ENCODE measurements at places on chromosomes 6 and 20.

DNA sequence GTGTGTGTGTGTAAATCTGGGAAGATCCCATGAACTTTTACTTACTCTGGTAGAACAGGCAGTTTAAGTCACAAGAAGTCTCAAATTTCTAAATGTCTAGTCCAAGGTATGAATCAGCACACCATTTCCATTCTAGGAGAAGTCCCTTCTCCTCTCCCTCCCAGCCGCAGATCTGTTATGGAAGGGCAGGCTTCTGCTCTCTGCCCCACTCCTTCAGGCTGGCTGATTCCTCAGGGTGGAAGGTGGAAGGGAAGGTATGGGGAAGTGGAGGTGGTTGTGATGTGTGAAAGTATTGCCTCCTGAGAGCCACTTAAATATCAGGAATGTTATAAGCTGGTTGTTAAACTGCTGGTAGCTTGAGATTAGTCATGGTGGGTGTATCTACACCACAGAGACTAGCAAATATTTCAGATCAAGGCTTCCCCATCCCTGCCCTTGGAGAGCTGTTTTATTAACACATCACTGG, 44.5 kb upstream of the LAMA4 start:
- DNase-seq: no peak

DNA sequence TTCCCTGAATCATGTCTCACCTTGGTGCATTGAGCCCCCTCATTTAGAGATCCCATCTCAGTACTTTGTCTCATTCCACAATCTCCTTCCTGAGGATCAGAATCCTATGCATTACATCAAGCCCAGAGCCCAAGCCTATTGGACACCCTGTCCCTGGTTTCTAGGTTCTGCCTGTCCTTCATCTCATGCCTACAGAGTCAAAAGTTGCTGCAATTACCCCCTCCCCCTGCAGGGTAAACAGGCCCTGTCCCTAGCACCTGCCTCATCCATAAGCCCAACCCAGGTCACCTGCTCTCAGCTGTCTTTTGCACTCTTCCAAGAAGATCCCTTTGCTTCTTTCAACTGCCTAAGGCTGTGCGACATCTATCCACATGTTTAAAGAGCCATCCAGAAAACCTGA, 93.9 kb downstream of the SPTLC3 start:
- DNase-seq: no peak

GRCh38 chr6:38350220-38350619, 289.5 kb downstream of the BTBD9 start:
- DNase-seq: no peak

GRCh38 chr6:113632220-113632864, 224.8 kb upstream of the MARCKS start:
- no peak for DNase-seq

GRCh38 chr6:144468709-144469108, 183.6 kb downstream of the UTRN start:
- no peak for DNase-seq

DNA sequence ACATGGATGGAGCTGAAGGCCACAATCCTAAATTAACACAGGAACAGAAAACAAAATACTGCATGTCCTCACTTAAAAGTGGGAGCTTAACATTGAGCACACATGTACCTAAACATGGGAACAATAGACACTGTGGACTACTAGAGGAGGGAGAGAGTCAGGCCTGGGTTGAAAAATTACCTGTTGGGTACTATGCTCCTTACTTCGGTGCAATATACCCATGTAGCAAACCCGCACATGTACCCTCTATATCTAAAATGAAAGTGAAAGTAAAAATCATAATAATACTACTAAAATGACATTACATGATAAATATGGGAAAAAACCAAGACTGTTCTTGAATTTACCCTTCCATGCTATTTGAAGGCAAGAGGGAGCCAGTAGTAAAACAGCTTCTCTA, 1273.8 kb upstream of the ADGRB3 start:
- no peak for DNase-seq

DNA sequence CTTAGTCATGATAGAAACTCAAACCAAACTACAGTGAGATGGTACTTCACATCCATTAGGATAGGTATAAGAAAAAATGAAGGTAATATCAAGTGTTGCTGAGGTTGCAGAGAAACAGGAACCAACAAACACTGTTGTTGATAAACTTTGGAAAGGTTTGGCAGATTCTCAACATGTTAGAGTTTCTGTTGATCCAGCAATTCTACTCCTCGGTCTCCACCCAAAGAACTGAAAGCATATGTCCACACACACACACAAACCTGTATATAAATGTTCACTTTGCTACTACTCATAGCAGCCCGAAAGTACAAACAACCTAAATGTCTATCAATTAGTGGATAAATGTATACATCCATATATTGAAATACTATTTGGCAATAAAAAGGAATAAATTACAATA, 128.3 kb upstream of the CARMIL1 start:
- DNase-seq: no peak

GRCh38 chr6:435441-436307, 44.1 kb downstream of the IRF4 start:
- DNase-seq: no peak

- DNase-seq: no peak
Observed at GRCh38 chr6:104527311-104527710, 332.4 kb downstream of the HACE1 start.

- DNase-seq: no peak
Observed at GRCh38 chr20:11173916-11174315, 500.1 kb upstream of the JAG1 start.

DNA sequence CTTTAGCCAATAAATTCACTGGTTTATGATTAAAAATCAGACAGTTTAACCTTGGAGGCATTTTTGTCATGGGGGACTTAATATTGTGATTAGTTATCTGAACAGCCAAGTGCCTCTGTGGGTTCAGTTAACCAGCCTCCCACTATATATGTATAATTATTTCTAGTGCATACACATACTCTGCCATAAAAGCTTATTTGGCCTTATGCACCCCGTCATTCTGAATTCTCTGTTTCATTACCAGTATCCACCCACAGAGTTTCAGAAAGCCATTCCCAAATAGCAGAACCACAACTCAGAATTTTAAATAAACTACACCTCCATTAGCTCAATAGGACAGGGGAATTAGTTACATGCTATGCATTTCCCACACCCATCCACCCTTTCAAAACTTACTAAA, 279.7 kb downstream of the ZFAND3 start:
- no peak for DNase-seq

DNA sequence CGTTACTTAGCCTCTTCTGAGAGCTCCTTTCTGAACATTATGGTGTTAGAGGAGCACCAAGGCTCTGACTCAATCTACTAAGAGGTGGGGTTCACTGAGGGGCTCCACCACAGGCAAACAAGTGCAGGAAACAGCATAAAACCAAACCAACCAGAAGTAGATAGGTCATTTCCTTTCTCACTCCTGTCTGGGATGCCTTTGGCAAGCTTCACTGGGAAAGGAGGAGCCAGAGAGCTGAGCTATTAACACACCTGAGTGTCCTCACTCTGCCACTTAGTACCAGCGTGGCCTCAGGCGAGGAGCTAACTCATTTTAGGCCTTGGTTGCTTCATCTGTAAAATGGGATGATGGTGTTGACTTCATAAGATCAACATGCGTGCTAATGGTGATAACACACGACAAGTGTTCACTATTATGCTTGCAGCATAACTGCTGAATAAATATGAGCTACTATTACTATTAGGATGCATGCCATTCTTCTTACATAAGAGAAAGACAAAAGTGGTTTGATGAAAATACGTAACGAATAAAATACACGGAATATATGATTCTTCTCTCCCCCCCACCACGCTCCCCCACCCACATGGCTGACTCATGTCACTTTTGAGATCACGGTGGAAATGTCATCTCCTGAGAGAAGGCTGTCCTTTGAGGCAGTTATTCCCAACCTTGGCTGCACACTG, 185.4 kb downstream of the BCAS1 start:
- DNase-seq: no peak

DNA sequence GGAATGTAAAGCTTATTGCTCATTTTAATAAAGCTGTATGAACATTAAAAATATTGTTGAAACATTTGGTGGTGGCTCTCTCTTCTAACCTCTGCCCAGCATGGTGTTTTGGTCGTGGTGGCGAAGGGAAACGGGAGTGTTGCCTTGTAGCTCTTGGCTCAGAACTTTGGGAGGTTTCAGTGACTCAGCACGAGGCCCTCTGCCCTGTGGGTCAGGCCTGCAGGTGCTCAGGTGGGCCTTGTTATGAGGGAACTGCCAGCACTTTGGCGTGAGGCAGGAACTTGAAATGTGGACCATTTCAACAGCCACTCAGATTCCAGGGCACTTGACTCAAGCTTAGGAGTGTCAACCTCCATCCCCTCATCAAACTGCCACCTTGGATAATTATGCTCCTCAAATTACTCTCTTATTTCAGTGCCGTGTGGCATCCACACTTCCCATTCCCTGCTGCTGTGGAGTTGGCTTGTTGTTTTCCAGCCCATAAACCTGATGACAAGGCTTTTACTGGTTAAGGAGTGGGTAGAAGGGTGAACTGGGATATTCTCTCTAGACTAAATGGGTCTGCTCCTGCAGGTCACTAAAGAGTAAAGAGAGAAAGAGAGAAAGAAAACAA, 36.3 kb downstream of the PRDM1 start:
- no peak for DNase-seq

DNA sequence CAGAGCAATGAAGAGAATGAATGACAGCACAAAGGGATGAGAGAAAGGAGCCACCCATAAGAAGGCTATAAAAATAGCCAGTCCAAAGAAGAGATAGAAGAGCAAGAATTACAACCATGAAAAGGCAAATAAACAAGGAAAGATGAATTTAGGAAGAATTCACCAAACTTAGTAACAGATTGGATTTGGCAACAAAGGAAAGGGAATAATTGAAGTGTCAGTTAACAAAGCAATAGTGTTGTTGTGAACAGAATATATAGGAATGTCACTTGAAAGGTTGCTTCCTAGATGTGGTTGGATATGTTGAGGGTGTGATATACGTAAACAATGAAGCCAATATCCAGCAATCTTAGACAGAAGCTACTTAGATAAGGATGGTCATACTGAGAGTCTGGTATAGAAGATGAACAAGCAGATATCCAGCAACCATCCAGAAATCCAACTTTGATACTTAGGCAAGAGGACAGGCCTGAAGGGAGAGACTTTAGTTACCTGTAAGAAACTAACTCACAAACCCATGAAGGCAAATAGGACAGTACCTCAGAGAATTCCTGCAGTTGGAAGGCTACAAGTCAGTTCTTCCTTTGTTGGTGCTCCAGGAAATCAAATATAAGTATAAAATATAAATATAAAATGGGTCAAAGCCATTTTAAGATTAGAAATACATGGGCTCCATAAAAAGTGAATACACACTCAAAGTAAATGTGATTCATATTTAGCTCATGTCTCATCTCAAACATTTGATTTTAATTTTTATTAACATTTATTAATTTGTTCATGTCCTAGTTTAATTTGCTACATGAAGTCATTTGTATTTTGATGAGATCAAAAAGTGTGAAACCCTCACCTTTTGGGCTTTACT, 106.5 kb downstream of the HFE start:
- no peak for DNase-seq

DNA sequence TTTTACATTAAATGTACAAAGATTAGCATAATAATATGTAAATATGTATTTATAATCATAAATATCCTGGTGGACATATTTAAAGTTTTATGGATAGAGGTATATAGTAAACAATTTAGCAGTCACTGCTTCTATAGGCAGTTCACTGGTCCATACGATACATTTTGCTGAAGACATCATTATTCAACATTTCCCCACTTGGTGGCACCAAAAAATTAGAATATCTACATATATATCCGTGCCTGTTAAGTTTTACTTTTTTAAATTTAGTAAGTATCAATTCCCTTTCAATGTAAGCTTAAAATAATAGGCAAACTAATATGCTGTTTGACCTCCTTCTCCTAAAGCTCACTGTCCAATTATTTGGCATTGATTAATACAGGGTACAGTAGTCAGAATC, 64.2 kb downstream of the LMBRD1 start:
- no peak for DNase-seq
